ENCODE measurements at places on chromosomes 3 and 15.

- DNase-seq = no peak
These were observed 30.1 kb downstream of the ZDHHC19 start for GRCh38 chr3:196181127-196181546.

- peak; percentile 76 for DNase-seq
These were observed 35.3 kb downstream of the TLE3 start for GRCh38 chr15:70062321-70062956.

- DNase-seq = no peak
These were observed 557.5 kb upstream of the GOLIM4 start for GRCh38 chr3:168653255-168653654.

DNA sequence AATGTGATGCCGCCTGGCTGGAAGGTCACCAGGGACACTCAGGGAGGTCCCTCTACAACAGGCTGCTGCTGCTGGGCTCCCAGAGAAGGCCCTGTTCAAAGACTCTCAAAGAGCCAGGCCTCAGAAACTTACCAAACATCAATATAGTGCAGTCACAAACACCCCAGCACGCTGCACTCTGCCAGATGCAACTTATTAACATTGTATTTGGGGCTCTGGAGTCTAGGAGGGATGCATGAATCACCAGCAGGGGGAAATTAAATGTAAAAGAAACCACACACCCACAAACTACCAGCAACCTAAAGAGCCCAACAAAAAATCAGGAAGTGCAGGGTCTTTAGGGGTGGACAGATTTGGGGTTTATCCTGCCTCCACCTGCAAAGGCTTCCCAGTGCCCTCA is 74.6 kb upstream of the SPATA12 start:
- DNase-seq = no peak

- no peak for DNase-seq
These were observed 85.7 kb downstream of the ATP2B2 start for GRCh38 chr3:10419637-10420232.

- no peak for DNase-seq
These were observed 35.4 kb downstream of the EHD4 start for GRCh38 chr15:41936649-41937567.

DNA sequence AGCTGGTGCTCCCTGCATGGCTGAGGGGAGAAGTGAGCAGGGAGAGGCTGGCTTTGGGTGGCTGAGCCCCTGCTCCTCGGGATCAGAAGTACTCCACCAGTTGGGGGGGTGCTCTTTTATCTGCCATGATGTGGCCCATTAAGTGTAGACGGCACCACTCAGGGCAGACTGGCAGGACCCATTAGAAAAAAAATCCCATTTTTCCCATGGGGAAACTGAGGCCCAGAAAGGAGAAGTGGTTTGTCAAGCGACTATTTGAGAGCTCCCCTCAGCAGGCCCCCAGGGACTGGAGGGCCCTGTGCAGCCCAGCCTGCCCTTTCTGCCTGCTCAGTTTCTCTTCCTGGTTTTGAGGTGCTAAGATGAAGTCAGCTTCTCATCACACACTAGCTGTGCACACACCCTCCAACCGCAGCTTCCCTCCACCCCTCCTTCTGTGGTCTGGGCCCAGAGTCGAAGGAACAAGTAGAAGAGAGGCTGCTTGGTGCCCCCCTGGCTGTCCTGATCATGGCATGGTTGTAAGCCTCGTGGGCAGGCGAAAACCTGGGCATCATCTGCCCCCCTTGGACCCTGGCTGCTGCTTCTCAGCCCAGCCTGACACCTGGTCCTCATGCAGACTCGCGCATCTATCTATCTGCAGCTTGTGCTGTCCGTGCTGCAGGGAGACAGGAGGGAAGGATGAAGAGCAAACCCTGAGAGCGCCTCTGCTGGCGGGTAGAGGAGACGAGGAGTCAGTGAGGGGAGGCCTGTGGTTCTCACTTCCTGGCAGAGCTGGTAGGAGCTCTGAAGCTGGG is 5.6 kb downstream of the CSK start:
- no peak for DNase-seq

DNA sequence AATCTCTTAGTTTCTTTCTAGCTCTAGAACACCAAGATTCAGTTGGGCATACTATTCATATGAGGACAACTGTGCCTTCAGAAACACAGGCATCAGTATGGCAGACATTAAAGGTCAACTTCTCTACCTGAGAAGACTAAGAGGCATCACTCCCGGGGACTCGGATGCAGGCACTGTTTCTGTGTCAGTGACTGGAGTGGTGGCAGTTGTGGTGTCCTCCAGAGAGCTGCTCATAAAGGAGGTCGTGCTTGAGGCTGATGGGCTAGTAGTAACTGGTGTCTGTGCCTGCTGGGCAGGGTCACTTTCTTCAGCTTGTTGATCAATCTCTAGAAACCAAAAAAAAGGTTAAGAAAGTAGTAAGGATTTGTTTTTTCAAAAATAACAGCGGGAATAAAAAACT is 75.2 kb downstream of the FBXL22 start:
- DNase-seq = no peak

GRCh38 chr15:26686547-26687187 is 86.2 kb downstream of the GABRB3 start:
- DNase-seq = no peak

DNA sequence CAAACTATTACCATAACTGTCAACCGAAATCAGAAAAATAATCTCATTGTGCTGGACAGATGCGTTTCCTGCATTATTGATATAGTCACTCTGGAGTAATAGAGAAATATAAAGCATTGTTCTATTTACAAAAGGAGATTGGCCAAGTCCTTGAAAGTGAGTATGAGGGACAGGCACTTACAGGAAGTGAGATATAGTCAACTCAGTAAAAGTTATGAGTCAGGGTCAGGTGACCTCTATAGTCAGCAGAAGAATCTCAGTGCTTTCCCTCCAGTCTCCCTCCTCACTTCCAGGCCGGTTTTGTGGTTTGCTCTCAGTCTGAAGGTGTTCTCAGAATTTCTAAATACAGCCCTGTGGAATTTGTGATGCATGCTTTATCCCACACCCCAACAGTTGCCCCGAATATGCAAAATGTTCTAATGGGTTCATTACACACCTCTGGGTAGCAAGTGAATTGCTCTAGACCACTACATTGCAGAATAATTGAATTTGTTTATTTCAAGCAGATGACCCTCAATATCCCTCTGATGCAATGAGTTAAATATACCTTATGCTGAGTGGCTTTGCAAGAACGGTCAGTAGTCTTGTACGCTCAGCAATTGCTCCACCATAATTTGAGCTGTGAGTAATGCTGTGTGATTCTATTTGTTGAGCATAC is 787.7 kb downstream of the MCTP2 start:
- DNase-seq = no peak

DNA sequence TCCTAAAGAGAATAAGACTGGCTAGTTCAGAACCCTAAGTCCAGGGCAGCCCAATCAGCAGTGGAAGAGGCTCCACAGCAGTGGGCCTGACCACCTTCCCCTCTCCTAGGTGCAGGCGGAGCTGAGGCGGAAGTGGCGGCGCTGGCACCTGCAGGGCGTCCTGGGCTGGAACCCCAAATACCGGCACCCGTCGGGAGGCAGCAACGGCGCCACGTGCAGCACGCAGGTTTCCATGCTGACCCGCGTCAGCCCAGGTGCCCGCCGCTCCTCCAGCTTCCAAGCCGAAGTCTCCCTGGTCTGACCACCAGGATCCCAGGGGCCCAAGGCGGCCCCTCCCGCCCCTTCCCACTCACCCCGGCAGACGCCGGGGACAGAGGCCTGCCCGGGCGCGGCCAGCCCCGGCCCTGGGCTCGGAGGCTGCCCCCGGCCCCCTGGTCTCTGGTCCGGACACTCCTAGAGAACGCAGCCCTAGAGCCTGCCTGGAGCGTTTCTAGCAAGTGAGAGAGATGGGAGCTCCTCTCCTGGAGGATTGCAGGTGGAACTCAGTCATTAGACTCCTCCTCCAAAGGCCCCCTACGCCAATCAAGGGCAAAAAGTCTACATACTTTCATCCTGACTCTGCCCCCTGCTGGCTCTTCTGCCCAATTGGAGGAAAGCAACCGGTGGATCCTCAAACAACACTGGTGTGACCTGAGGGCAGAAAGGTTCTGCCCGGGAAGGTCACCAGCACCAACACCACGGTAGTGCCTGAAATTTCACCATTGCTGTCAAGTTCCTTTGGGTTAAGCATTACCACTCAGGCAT is 33.7 kb downstream of the VIPR1 start:
- DNase-seq = no peak

DNA sequence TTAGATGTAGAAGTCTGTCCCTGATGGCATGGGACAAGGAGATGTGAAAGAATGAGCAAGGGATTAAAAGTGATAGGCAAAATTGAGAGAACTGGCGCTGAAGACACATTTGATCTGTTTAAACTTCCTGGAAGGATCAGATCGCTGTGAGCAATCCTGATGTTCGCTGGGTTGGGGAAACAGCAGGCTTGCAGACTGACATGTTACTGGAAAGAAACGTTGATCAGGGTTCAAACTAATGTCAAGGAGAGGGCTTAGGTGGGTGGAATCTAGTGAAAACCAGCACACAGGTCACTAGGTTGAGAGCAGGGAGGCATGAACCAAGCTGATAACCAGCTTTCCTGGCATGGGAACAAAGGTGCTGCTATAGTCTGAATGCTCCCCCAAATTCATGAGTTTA is 34.5 kb upstream of the SPTSSB start:
- no peak for DNase-seq

DNA sequence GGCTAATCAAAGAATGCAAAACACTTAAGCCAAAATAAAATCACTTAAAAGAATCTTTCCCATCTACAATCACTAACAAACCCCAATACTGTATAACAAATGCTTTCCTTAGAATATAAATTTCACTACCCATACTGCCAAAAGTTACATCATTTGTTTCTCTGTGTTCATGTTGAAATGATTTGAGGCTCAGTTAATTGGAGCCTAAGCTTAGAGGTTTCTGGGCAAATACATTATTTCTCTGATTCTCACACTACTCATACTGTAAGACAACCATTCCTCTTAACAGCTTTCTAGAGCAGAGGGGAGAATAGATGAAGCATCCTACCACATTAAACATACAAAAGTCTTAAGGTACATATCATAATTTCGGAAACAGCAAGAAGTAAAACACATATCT is 2.1 kb downstream of the RIOX2 start:
- no peak for DNase-seq

GRCh38 chr3:144831955-144832716 is 860.5 kb downstream of the DIPK2A start:
- DNase-seq = no peak

DNA sequence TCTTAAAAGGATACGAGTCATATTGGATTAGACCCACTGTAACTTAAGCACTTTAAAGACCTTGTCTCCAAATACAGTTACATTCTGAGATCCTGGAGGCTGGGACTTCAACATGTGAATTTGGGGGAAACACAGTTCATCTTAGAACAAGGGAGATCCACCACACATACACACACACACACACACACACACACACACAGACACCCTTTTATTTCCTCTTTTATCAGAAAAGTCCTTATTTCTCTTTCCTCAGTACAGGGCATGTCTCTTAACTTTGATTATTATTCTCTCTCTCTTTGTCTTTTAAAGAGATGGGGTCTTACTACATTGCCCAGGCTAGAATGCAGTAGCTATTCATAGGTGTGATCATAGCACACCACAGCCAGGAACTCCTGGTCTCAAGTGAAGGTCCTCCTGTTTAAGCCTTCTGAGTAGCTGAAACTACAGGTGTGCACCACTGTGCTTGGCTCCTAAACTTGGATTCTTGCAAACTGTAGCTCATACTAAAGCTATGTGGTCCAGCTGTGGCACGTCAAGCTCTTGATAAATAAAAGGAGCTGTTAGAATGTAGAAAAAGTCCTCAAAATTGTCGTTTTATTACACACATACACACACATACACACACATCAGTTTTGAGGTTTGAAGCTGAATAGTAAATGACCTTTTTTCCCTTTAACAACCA is 7.4 kb downstream of the GOLM2 start:
- no peak for DNase-seq

GRCh38 chr3:144102421-144102820 is 130.8 kb downstream of the DIPK2A start:
- DNase-seq = no peak

GRCh38 chr3:96813820-96814650 is at the start of gene EPHA6:
Gene EPHA6, plus strand, starts transcription at chr3:96814594.
- DNase-seq = no peak

DNA sequence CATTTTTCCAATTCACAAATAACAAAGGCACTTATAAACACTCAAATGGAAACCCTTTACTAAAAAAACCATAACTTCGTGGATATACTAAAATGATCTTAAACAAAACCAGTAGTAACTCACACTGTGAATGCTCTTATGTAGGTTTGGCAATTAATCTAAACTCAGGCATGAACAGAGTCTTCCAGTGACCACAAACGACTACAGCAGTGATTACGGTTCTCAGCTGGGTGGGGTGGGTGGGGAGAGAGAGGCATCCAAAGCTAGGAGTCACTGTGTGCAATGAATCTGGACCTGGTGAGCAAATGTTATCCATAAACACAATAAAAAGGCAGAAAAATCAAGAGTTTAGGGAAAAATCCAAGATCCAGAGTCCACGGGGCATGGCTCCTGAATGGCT is 21.3 kb downstream of the SLC12A8 start:
- no peak for DNase-seq

- no peak for DNase-seq
These were observed 77.0 kb downstream of the CCK start for GRCh38 chr3:42189001-42189460.

GRCh38 chr3:58333206-58334012 is 717 bp downstream of the PXK start:
- DNase-seq = no peak

DNA sequence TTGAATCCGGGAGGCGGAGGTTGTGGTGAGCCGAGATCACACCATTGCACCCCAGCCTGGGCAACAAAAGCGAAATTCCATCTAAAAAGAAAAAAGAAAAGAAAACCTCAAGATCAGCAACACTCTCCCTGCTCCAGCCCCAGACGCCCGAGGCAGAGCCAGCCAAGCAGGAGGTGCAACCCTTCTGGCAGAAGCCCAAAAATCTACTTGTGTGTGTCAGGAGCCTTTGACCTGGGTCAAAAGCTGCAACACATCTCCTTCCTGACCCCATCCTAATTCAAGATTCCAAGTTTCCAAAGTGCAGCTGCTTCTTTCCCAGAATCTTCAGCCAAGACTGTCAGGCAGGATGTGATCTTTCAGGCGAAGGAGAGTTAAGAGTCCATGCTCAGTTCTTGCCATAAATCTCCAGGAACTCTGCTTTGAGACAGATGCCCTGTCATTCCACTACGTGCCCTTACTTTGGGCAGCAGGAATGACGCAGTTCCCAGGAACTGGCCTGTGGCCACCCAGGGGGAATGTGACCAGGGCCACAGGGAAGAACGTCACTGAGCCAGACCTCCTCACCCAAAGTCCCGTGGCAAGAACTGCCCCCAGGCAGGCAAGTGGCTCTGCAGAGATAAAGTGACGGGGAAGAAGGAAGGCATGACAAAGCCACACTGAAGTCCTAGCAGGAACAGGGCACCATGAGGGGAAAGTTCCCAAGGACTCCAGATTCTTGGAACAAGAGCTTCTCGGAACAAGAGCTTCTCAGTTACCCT is 39.4 kb downstream of the SH3BP5 start:
- no peak for DNase-seq

GRCh38 chr3:152222327-152222726 is 46.4 kb upstream of the MBNL1 start:
- peak; percentile 50 for DNase-seq

All from AG09309 (cell line).